Naive B cell (primary cell): ENCODE measurements at places on chromosomes 7 and 10. TPM values are rescaled to one million over a fixed set of nuclear protein-coding genes. Genes with fewer than 3 reads are reported as not detected.

ANKRD30A gene
- not detected for polyA plus RNA-seq

IL6 gene
- polyA plus RNA-seq = 6.1 TPM

DNA sequence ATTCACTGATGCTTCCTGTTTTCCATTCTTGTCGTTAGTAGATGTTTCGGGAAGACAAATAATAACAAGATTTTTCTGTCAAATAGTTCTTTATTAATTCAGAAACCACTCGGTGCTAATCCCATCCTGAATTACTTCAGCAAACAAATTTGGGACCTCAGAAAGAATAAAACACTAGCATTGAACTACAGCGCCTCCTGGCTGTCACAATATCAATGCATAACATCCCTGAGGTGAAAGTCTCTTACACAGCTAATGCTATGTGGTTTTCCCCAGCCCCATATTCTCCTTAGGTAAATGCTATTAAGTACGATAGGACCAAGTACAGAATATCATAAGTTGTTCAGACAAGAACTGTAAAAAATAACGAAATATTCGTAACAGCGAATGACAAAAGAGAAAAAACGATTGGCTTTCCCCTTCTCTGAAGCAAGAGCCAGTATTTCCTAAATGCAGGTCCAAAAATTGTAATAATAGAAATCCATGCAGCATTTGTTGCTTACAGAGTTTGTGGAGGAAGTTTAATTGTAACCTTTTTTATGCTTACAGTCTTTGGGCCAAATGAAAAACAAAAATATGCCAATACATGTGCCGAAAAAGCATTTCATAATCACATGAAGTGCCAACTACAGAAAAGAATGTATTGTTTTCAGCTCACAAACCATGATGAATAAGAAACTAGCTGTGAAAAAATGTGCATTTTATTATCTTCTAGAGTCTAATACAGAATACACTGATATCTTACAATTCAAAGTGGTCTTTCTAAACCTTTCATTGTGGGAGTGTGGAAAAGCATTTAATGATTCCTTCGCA lies 47.3 kb downstream of the MYPN start:
- peak; percentile 40 for DNase-seq

GRCh38 chr7:137606061-137606674 lies 240.6 kb downstream of the DGKI start:
- no peak for DNase-seq

- no peak for DNase-seq
These were observed 128.0 kb downstream of the RSU1 start for GRCh38 chr10:16689227-16689626.
